Renal cortex interstitium (tissue), 15 donors: ENCODE measurements at places on chromosomes 3 and 15.

- no peak for DNase-seq
Observed at GRCh38 chr3:169907944-169908343, 3.4 kb upstream of the SAMD7 start.

DNA sequence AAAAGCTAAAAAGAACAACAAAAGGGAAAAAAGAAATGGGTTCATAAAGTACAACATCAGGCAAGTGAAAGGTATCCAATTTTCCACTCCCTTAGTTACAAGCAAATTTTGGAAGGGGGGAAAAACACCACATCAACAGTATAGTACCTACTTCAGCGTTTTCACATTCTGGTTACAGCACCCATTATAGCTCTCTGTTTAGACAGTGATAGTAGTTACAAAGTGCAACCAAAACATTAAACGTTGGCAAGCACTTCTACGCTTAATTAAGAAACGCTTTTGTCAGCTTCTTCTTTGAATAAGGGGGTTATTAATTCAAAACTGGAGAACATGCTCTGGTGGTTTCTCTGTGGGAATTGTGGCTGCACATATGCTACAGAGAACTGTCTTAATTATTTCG, 180.2 kb downstream of the VPS13C start:
- DNase-seq = no peak

DNA sequence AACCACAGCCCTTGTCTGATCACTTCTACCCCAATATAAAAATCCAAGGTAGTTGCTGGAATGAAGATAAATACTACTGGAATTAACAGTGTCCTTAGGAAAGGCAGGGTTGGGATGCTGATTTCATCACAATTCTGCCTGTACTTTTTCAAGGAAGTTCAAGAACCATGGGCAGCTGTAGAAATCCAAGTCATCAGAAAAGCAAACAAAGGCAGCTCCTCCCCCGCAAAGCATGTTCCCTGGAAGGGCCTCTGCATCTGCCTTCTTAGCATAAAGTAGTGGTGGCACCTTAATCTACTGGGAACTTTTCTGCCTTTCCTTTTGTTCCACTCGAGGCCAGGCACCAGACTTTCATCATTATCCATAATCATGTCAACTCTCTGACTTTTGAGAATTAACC, 54.4 kb downstream of the ERC2 start:
- DNase-seq = no peak

- DNase-seq = no peak
Observed at GRCh38 chr3:144840866-144841265, 869.2 kb downstream of the DIPK2A start.

DNA sequence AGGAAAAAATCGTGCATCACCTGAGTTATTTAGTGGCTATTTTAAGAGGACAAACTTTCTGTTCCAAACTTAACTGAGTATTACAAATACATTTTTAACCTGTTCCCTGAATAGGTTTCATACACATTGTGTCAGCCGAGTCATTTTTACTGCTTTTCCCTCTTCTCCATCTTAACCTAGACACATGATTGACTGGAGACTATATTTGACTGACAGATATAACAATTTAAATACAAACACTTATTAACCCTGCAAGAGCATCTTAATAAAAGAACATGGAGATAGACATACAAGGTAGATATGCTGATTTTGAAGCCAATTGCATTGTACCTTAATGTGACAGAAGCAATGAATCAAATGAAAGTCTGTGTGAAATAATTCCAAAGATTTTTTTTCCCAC, 810.5 kb upstream of the ARPP21 start:
- no peak for DNase-seq

GRCh38 chr15:84752700-84753099, 4.3 kb downstream of the ZNF592 start:
- DNase-seq = no peak

DNA sequence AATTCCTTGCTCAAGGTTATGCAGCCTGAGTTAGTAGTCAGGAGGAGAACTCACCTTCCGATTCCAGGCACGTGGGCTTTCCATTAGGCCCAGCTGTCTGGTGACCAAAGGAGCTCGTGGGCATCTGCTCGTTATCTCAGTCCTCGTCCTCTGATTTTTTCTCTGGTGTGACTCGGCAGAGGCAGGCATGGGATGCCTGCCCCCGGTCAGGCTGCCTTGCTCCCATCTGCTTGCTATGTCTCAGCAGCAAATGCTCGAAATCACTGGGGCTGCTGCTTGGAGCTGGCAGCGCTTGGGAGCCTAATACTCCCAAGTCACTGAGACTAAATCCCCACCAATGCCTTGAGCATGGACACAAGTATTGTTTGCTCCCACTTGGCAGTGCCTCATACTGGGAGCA, 84.5 kb upstream of the NMNAT3 start:
- DNase-seq = no peak

DNA sequence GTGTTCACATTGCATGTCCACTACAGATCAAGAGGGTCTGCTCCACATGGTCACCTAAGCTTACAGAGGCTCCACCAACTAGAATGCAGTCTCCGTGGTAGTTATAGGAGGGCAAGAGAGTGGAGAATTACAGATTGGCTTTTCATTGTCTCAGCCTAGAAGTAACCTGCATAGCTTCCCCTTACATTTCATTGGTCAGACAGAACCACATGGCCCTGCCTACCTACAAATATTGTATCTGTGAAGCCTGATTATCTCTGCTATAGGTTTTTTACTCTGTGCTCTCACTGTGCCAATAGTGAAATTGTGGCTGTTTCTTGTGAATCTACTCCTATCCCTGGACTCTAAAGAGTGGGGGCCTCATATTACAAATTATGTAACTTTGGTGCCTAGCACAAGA, 2.5 kb upstream of the TLNRD1 start:
- no peak for DNase-seq

DNA sequence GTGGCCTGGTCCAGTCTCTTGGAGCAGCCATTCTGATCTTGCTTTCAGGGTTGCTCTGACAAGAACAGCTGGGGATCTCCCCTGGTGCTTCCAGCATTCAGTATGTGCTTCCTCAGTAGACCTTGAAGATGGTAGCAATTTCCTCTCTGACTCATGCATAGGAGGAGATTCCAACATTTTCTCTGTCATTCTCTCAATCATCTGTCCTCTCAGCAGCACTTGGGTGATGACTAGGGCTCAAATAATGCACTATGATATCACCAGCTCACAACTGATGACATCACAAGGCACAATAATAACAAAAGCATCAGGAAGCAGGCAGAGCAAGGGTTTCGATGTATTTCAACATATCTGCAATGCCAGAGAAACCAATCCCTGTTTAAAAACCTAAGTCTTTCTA, 52.7 kb downstream of the NFKBIZ start:
- no peak for DNase-seq

GRCh38 chr15:71290881-71291635, 175.8 kb downstream of the THSD4 start:
- no peak for DNase-seq

GRCh38 chr3:184884359-184885017, 72.5 kb downstream of the VPS8 start:
- no peak for DNase-seq

- DNase-seq = no peak
Observed at GRCh38 chr15:56775641-56776040, 42.3 kb upstream of the ZNF280D start.

GRCh38 chr15:70503798-70504298, 259.5 kb downstream of the UACA start:
- DNase-seq = no peak

DNA sequence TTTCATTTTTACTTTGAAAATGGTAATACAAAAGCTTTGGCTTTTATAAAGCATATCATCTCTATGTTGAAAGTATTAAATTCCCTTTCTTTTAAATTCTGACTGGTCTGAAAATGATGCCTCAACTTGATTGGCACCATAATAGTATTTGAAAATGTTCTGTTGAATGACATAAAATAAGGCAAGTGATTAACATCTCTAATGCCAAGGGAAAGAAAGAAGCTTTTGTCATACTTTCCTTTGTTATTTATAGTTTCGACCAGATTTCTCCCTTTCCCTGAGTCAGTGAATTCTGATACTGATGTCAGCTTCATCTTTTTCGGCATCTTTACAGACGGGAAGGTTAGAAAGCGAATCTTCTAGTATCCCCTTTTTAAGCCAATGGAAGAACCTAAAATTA, 3.4 kb upstream of the AP4E1 start:
- DNase-seq = no peak

- DNase-seq = no peak
Observed at GRCh38 chr15:87099916-87100315, 1020.2 kb downstream of the AGBL1 start.

- DNase-seq = no peak
Observed at GRCh38 chr3:36686516-36686915, 77.8 kb downstream of the DCLK3 start.

GRCh38 chr3:126539558-126540250, 15.7 kb downstream of the CHST13 start:
- no peak for DNase-seq

- no peak for DNase-seq
Observed at GRCh38 chr3:109369510-109369909, 32.2 kb upstream of the DPPA4 start.

- DNase-seq = no peak
Observed at GRCh38 chr3:23288286-23288685, 85.2 kb downstream of the UBE2E2 start.

GRCh38 chr15:58026051-58026450, 39.5 kb downstream of the ALDH1A2 start:
- no peak for DNase-seq

DNA sequence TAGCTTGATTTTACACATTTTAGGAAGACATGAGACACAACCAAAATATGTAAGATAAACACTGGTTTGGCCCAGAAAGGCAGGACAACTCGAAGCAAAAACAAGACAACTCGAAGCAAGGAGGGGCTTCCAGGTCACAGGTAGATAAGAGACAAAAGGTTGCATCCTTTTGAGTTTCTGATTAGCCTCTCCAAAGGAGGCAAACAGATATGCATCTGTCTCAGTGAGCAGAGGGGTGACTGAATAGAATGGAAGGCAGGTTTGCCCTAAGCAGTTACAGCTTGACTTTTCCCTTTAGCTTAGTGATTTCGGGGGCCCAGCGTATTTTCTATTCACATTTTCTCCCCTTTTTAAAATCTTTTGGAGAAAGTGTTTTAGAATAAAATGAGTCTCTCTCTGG, 74.7 kb downstream of the GLDN start:
- DNase-seq = no peak

- no peak for DNase-seq
Observed at GRCh38 chr3:65577843-65578430, 460.8 kb downstream of the MAGI1 start.

GRCh38 chr3:58798312-58798711, 131.7 kb upstream of the FAM3D start:
- no peak for DNase-seq

- no peak for DNase-seq
Observed at GRCh38 chr3:53496984-53497383, 2.6 kb downstream of the CACNA1D start.

DNA sequence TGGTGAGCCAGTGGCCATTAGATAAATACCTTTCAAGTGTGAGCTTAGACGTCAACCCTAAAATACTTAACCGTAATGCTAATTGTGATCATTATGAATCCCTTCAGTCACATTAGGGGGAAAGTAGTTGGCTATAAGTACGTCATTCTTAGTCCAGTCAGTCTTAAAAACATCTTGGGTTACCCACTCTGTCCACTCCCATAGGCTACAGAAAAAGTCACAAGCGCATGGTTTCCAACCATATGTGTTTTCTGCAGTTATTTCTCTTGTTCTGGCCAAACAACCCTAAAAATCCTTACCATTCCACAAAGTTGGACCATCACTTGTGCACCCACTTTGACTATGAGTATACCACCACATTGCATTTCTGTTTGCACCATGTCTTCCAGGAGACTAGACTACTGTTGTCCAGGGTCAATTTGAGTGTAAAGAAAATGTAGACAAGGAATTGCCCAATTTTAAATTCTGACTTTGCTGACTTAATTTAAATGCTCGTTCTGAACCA, 3.3 kb downstream of the RPL15 start:
- DNase-seq = no peak

DNA sequence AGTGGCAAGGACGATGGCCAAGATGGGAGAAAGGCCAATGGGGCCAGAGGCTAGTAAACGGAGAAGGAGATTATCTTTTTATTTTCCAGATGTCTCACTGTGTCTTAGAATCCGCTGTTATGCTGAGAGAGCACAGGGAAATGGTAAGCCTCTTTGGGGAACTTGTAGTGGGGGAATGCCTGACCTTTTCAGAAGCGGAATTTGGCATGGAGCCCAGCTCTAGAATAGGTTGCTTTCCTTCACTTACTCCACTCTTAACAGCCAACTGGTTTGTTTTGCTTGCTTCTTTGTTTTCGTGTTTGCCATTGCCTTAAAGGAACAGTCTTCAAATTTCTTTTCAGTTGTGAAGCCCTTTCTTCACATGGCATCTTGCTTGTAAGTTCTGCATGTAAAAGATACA, 316.2 kb upstream of the THRB start:
- no peak for DNase-seq

GRCh38 chr15:73751899-73752805, 999 bp downstream of the INSYN1 start:
- no peak for DNase-seq
